Activated CD8-positive, alpha-beta memory T cell treated with anti-CD3 and anti-CD28 coated beads, Interleukin-2, amount 50 U/mL, for 4 hours (primary cell): ENCODE measurements at places on chromosomes 13 and 19.

DNA sequence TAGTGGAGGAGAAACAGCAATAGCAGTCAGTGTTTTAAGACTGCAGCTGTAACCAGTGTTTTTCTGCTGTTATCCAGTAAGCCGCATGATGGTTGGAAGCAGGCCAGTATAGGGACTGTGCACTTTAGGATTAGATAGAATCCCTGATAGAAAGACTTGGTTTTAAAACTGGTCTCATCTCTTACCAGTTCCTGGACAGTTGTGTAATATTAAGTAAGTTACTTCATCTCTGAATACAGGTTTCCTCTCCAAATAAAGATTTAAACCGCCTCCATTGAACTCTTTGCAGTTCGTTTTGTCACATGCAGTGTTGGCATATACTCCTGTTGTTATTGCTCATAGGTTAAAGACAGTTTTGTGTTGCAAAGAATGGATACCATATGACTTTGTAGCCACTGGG, 25.6 kb downstream of the URI1 start:
- no peak for DNase-seq

- peak; percentile 91 for DNase-seq
These were observed 51.3 kb downstream of the CELF5 start for GRCh38 chr19:3275583-3276340.

DNA sequence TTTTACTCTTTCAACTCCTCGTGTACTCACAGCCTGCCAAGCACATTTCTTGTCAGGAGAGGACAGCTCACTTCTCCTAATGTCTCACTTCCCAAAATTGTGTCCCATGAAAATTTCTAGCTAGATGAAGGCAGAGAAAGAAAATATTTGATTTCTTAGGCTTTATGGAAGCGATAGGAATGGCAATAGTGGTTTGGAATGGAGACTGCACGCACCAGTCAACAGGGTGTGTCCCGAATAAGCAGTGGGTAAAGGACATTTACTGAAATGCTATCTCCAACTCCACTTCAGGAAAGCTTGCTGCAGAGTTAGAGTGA, 321 bp upstream of the ZNF222 start:
- no peak for DNase-seq

- DNase-seq, result peak; percentile 35
These were observed 75.3 kb downstream of the CACNA1A start for GRCh38 chr19:13430790-13431582.

GRCh38 chr19:51816711-51817110, 21.8 kb downstream of the FPR3 start:
- DNase-seq, result no peak

DNA sequence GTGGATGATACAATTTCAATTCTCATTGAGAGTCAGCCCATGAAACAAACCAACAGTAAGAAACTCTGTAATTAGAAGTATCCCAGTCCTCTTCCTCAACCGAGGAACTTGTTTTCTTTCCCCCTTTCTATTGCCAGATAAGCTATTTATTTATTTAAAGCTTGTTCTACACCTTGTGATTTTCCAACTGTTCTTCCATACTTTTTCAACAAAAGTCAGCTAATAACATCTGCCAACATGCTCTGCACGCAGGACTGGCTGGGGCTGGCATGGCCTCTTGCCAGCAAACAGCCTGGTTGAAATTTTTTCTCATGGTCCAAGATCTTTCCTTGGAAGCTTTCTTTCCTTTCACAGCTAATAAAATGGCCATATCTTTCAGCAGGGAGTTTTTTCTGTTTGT, 2.9 kb upstream of the IRS2 start:
- DNase-seq, result no peak

GRCh38 chr13:93621051-93621450, 394.4 kb downstream of the GPC6 start:
- no peak for DNase-seq

- no peak for DNase-seq
These were observed 374.8 kb downstream of the KLF12 start for GRCh38 chr13:73759434-73759833.

- DNase-seq, result no peak
These were observed 147.2 kb downstream of the FLT1 start for GRCh38 chr13:28347456-28348371.

- no peak for DNase-seq
These were observed 169 bp downstream of the GRAMD1A start for GRCh38 chr19:35000338-35000646.

GRCh38 chr13:111161601-111162600, 46.8 kb downstream of the ARHGEF7 start:
- DNase-seq, result no peak
